ENCODE measurements at places on chromosomes 13 and 19.

DNA sequence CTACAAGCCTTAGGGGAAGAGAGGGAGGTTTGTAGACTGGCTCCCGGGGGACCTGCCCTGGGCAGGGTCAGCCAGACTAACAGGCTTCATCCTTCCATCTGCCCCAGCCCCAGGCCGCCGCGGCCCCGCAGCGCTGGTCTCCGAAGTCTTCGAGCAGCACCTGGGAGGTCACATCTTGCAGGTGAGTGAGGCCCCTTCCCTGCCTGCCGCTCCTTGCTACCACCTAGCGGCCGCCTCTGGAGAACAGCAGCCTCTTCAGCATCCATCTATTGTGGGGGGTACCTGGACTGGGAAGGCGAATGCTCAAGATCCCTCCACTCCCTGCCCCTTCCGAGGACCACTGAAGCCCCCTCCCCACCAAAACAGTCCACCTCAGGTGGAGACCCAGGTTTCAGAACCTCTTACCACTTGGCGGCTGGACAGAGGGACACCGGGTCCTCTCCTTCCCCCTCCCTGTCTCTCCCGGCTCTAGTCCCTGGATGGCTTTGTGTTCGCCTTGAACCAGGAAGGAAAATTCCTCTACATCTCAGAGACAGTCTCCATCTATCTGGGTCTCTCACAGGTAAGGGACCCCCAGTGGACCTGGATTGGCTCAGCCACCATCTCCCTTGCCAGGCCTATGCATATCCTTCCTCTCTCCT lies 12.7 kb downstream of the NPAS1 start:
- no peak for DNase-seq

DNA sequence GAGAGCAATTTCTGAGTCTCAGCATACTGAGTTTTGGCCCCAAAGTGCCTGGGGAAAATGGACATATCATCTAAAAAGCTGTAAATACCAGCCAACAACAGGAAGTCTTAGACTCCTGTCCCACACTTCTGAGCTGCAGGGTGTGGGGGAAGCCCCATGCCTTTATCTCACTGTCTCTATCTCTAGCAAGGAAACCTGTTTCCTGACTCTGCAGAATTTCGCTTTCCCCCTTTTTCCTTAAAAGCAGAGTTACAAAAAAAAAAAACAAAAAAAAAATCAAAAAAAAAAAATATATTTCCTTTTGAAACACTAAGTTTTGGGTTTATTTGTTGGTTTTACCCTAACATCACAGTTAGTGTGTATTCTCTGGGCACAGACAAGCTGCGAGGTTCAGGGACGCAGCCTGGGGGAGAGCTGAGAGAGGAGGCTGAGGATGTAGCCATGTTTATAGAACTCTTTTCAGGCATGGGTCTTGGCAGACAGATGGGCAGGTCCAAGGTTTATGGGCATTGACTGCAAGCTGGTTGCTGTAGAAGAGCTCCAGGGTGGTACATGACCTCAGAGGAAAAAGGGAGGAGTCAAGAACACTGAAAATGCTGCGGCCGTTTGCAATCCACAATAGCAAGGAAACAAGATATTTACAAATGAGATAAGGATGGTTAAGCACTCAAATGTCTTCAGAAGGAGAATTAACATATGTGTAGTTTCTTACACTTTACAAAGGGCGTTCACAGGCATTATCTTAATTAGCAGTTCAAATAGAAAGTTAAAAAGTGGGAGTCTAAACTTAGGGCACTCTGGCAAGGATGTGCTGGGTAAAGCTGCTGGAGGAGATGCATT lies 4.9 kb downstream of the MBNL2 start:
- DNase-seq: no peak

- DNase-seq: no peak
These were observed 122.7 kb upstream of the FRY start for GRCh38 chr13:31908696-31909411.

DNA sequence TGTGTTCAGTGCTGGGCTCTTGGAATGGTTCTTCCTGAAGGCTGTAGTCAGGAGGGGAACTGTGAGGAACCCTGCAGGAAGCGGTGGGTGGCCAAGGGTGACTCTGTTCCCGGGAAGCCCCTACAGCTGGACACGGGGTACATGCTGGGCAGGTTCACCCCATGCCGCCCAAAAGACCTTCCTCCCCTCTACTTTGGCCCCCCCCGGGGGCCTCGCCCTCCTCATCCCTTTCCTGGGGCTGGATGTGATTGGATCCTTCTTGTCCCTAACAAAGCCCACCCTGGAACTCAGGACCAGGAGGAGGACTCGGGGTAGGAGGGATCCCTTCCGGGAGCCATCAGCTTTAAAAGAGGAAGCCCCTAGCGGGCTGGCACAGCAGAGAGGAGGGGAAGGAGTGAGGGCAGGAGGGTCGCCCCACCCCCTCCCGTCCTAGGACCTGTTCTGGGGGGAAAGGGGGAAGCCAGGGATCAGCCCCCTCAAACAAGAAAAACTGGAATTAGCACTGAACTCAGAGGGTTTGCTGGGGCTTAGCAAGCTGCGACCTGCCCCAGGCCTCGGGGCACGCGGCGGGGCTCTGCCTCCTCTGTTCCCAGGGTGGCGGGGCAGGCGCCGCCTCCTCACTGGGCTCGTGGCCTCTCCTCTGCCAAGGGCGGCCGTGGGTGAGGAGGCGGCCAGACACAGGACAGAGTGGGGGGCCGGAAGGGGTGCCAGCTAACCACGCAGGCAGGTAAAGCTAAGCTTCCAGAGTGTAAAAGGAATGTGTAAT lies 4.0 kb downstream of the CEBPA start:
- no peak for DNase-seq

- DNase-seq: no peak
These were observed 45.8 kb downstream of the VWA8 start for GRCh38 chr13:41915081-41915480.

GRCh38 chr13:20134732-20135131 lies 26.1 kb downstream of the GJA3 start:
- no peak for DNase-seq

- no peak for DNase-seq
These were observed 8.4 kb upstream of the CYP2B6 start for GRCh38 chr19:40982594-40983101.

DNA sequence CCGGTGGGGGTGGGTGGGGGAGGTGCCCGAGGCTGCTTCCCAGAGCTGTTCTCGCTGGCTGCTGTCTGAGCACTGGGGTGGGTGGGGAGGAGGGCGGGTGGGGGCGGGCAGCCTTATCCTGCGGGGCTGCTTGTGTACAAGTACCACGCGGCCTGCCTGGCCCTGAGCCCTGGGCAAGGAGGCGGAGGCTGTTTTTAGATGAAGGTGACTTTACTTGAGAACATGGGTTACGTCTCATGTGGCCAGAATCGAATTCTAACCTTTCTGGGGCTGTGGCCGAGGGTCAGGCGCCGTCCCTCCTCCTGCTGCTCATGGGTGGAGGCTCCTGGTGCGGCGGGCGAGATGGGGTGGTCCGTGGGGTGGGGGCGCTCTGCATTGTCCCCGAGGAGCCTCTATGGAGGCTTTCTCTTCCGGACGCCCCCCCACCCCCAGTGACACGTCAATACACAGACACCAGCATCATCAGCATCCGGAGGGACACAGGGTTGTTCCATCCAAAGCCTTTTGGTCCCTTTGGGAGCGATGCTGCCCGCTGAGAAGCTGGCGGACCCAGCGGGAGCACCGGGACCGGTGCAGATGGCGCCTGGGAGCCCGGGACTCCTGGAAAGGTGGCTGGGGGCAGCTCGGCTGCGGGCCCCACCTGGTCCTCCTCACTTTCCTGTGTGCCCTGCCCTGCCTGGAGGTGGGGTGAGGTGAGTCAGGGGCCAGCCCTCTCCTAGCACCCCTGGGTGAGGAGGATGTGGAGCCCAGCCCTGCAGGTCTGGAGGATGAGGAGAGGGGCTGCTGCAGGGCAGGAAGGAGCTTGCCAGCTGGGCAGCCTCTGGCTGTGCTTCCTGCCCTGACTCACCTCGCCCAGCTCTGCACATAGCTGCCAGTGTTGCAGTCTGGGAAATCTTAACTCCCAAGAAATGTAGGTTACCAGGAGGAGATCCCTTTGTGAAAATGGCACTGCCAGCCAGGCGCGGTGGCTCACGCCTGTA lies 3.4 kb downstream of the BSG start:
- no peak for DNase-seq

GRCh38 chr19:51333836-51334460 lies 8.0 kb downstream of the VSIG10L start:
- DNase-seq: no peak

DNA sequence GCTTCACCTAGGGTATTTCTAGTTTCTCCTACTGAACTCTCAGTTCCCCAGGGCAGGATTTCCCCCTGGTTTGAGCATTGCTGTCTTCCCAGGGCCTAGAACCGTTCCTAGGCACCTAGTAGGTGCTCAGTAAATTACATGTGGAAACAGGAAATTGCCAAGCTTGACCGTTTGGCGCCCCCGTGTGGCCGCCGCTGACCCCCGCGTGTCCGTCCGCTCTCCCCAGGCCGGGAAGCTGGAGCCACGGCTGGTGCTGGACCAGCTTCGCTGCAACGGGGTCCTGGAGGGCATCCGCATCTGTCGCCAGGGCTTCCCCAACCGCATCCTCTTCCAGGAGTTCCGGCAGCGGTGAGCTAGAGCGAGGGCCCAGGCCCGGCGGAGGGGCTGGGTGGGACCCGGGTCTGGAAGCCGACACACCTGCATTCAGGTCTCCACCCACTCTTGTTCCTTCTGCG lies 55.5 kb downstream of the MYH14 start:
- no peak for DNase-seq

- DNase-seq: no peak
These were observed 1581.3 kb downstream of the EFNB2 start for GRCh38 chr13:104954210-104954609.
